ENCODE measurements at places on chromosomes 1 and 21. TPM values are rescaled to one million over a fixed set of nuclear protein-coding genes. Genes with fewer than 3 reads are reported as not detected.

DNA sequence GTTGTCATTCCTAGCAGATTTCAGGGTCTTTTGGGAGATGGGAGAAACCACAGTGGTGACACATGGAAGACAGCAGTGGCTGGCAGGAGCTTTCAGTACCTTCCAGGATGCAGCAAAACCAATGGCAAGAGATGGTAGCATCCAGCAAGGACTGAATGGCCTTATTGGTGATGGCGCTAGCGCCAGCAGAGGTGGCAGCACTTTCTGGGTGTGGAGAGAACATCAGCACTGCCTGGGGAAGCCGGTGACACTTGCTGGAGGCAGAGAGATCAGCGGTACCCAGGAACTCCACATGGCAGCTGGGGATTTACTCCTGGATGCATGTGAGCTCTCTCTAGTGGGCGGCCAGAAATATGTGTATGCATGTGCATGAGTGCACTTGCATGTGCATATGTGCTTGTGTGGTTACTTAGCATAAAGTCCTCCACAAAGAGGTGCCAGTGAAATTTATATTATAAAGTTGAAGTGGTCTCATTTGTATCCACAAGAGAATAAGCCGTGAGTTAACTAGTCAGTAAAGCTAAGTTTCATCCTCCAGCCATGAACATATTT is 364.7 kb downstream of the LMX1A start:
- no peak for DNase-seq

Gene PRRX1
- 25.9 TPM for total RNA-seq

GRCh38 chr1:25022361-25023189 is 92.5 kb upstream of the RUNX3 start:
- DNase-seq, result peak; percentile 83

DNA sequence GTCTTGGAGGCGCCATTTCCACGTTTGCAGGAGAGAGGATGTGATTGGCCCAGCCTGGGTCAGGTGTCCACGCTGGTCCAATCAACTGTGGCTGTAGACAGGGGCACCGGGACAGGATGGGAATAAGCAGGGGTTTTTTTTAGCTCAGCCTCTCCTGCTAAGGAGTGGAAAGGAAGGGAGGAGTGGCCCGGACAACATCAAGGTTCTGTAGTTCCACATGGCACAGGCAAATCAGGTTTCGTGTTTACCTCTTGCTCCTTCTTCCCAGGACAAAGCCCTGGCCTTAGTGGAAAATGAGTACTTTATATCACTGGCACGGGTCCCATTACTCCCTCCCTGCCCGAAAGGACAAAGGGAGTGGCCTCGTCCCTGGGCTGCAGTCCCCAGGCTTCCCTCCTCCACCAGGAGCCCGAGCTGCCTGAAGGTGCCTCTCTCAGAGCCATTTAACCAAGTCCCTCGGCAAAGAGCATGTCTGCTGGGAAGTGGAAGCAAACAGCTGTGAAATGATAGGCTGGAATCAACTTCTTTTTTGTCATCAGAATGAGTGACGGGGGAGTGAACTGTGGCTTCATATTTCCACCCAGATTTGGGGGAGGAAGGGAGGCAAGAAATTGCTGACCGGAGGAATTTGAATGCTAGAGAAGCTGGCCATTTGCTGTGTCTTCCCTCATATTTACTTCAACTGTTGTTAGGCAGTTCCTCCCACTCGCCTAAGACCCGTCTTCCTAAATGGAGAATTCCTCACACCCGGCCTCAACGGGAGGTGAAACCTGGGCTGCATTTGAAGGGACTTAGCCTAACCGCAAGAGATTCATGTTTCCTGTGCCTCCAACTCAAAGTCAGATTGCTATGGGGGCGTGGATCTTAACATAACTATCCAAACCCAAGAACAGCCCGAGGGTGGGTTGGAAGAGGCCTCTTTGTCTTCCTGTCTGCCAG is 84.9 kb upstream of the SLC44A3 start:
- peak; percentile 72 for DNase-seq

GRCh38 chr1:168235937-168236336 is 10.1 kb downstream of the SFT2D2 start:
- DNase-seq, result no peak

Gene GRIK1
- total RNA-seq, result not detected

DNA sequence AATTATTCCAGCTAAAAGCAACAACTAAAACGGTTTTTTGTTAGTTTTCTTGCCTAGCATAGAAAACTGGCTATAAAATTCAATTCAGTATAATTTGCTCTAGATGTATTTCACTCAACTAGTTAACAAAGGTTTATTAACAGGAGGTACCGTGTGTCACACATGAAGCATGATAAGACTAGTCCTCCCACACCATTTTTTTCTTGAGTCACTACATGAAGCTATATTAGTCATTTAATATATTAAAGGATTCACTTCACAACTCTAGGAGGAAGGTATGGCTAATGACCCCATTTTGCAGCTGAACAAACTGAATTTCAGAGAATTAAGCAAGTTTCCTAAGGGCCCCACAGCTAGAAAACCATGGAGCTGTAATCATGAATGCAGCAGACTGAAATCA is 307.8 kb upstream of the USP25 start:
- no peak for DNase-seq

- no peak for DNase-seq
Observed at GRCh38 chr1:183129921-183130690, 56.0 kb upstream of the LAMC2 start.

DNA sequence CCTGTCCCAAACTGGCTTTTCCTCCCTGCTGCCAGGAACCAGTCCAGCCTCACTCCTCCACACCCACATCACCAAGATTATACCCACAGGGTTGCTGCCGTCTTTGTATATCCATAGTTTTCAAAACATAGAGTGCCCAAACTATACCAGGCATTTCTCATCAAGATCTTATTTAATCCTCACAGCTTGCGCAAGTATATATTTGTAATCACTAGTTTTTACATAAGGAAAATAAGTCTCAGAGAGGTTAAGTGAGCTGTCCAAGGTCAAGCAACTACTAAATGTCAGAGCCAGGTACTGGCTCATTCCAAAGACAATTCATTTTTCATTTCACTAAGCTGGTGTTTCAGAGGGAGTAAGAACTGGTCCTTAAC is 34.9 kb upstream of the ZNF362 start:
- no peak for DNase-seq

DNA sequence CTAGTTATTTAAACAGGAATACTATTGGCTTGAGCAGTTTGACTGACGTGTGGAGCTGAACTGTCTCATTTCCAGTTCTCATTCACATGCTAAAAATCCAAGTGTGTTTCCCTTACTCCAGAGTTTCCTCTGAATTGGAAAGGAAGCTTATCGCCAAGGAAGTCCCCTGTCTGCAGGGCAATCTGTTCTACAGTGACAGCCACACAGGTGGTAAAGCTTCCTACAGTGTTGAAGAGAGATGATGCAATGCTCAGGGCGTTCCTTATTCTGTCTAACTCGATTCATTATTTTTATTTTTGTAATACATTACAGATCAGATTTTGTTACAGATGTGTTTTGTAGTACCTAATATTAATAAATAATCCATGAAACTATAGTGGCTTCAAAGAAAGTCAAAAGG is 41.3 kb downstream of the ADAMTS5 start:
- no peak for DNase-seq

Gene KRTAP10-7
- total RNA-seq, result not detected

GRCh38 chr1:16122916-16123315 is 33.0 kb downstream of the EPHA2 start:
- peak; percentile 92 for DNase-seq

DNA sequence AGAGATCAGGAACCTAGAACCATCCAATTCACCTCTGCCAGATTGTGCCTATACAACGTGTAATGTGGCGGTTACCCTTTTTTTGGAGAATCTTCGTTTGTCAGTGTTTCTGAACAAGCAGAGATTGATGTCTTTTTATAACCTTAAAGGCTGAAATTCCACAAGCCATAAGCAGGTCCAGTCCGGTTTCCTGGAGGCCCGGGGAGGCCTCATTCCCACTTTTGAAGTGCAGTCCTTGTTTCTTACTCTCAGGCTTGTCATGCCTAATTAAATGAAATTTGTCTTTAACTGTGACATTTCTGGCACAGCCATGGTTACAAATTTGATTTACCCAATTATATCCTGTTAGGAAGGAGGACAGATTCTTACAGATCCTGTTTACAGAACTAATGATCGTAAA is 27.8 kb downstream of the ZNF362 start:
- DNase-seq, result no peak

Measured in upper lobe of right lung (tissue), 1 donor.